ENCODE measurements at places on chromosomes 11 and 22. TPM values are rescaled to one million over a fixed set of nuclear protein-coding genes. Genes with fewer than 3 reads are reported as not detected.

CDHR5 gene
- 0.55 TPM for polyA plus RNA-seq

DNA sequence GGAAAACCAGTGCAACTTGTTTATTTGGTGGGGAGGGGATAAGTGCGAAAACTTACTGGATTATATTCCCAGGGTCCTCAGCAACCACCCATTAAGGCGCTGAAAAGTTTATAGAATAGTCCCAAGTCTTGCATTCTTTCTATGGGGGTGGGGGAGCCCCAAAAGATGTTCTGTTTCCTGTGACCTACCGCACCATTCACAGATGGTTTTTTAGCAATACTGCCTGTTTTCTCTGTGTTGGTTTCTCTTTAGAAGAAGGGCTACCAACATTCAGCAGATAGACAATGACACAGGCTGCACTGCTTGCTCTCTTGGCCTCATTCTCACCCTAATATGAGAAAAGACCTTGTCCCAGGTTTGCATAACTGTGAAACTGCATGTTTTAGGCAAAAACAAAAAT is 86.5 kb downstream of the FAM76B start:
- DNase-seq, result no peak

- no peak for DNase-seq
These were observed 28.9 kb downstream of the CELSR1 start for GRCh38 chr22:46508491-46508999.

DNA sequence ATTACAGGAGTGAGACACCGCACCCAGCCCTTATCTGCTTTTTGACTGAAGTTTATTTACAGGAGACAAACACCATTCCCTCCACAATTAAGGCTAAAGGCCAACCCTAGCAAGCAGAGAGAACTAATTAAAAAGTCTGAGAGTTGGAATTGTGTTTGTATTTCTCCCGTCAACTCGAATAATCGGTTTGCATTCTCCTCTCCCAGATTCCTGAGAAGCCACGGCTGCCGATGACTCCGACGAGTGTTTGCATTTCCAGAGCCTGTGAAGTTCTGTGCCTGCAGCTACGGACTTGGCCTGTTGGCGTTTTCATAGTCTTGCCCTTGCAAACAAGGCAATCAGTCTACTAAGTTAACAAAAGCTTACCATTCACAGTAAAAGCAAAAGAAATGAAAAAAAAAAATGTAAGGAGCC is 73.2 kb upstream of the NUP50 start:
- peak; percentile 23 for DNase-seq

DNA sequence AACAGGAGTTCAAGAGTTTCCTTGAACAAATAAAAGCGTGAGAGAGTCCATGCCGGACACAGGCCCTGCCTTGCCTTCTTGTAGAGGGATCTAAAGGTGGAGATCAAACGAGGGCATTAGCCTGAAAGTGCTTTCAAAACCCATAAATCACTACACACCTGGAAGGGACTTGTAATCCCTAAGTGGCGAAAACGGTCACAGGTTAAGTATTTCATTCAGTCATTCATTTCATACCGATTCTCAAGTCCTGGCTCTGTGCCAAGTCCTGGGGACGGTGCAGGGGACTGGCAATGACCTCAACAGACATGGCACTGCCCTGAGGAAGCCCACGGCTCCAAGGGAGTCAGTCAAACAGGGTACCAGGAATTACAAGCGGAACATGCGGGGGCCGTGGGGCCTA is 26.6 kb downstream of the ELFN2 start:
- DNase-seq, result no peak
